ENCODE measurements at places on chromosomes 16 and 17. TPM values are rescaled to one million over a fixed set of nuclear protein-coding genes. Genes with fewer than 3 reads are reported as not detected.

Gene TBX6
- total RNA-seq = 2.8 TPM

Gene KRT31
- total RNA-seq = not detected

Gene IGF2BP1
- not detected for total RNA-seq

Gene SLC22A31
- total RNA-seq = 0.98 TPM

Gene CD300H
- 1.8 TPM for total RNA-seq

Data from spleen (tissue), 13 donors.